Left renal pelvis (tissue), 4 donors: ENCODE measurements at places on chromosomes 11 and 22. TPM values are rescaled to one million over a fixed set of nuclear protein-coding genes. Genes with fewer than 3 reads are reported as not detected.

The GAL gene
- polyA plus RNA-seq: 1.2 TPM

DNA sequence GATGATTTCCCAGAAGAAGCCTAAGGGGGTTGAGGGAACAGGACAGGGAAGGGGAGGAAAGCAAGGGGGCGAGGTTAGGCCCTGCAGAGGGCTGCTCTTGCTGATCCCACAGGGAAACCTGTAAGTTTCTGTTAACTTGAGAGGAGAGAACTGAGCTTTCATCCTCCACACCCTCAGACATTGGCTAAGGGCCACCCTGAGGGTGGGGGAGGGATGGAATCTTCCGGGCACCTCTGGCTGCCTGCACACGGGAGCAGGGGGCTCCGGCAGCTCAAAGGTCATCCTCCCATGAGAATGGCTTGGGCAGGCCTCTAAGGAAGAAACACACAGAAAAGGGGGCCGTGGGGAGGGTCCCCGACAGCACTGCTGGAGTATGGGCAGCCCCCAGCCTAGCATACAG is 108.1 kb downstream of the TSPAN18 start:
- DNase-seq: no peak

DNA sequence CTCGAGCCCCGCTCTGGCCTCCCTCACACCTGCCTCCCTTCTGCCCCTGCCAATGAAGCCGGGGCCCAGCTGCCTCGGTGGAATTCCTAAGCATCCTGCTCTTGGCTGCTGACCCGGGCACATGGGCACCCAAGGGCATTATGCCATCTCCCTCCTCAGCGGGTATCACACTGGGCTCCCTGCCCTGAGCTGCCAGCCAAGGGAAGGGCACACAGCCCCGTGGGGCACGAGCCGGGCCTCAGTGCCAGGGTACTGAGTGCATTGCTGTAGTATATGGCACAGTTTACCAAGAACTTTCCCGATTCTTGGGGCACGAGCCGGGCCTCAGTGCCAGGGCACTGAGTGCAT is 43.8 kb upstream of the JAM3 start:
- no peak for DNase-seq

- no peak for DNase-seq
Measured at GRCh38 chr11:96311120-96311568, 31.9 kb downstream of the MAML2 start.

The TTC36 gene
- polyA plus RNA-seq: 0.93 TPM

DNA sequence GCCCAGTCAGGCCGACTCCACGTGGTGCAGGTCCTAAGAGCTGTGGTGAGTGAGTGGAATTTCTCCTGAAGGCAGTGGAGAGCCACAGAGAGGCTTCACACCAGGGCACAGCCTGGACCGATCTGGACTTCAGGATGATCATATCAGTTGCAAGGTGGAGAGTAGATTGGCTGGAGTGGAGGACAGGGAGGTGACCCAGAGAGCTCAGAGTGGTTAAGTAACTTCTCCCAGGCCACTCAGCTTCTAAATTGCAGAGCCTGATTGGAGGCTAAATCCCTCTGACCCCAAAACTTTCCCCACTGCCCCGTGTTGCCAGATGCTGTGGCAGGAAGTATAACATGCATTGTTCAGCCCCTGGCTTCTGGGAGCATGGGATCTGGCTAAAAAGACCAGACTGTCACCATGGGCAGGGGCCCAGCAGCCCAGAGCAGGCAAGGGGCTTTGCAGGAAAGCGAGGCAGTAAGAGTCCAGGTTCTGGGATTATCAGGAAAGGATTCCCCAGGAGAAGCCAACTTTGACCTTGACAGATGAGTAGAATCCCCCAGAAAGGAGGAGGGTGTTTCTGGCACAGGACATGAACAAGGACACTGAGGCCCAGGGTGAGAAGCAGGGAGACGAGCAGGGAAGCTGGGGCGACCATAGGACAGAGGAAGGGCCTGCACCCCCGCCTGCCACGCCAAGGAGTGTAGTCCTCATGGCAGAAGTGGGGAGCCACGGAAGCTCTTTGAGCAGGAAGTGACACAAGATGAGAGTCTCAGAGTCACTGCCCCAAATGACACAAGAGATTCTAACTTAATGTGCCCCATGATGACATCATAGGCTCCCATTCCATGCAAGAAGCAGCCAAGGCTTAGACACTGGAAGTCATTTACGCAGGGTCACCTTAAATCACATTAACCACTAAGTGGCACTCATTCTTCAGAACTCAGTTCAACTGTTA is 4.8 kb downstream of the SLC35C1 start:
- DNase-seq: no peak

GRCh38 chr22:24108073-24108472 is 73.2 kb upstream of the SUSD2 start:
- DNase-seq: no peak

The TRMT2A gene
- 45.6 TPM for polyA plus RNA-seq

GRCh38 chr11:22566293-22566692 is 59.3 kb downstream of the FANCF start:
- DNase-seq: no peak

DNA sequence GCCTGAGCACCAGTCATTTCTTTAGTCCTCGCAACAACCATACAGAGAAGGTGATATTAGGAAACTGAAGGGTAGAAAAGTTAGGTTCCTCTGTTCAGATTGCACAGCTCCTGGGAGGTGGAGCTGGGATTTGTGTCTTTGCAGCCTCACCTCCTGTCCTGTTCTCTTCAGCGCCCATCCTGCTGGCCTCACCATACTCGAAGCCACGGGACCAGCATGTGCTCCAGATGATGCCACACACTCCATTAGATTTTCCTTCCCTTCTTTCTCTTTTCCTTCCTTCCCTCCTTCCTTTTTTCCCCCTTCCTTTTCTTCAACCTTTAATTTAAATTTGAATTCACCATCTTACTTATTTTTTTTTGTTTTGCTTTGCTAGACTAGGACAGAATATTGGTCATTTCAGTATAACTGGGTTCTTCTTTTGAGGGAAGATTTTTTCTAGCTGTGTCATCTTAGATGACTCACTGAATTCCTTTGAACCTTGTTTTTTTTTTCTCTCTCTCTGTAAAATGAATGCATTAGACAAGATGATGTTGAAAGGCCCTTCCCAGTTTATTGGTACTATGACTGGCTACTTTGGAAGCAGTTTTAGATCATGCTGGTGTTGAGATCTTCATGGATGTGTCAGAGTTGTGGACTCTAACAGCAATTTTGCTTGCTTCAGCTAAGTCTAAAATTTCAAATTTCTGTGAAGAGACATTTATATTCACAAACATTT is 662.5 kb upstream of the TENM4 start:
- no peak for DNase-seq

The FGF3 gene
- not detected for polyA plus RNA-seq

- DNase-seq: no peak
Measured at GRCh38 chr11:35040221-35040942, 98.6 kb upstream of the CD44 start.

GRCh38 chr22:28333088-28333487 is 346.6 kb downstream of the TTC28 start:
- DNase-seq: no peak

- DNase-seq: no peak
Measured at GRCh38 chr11:68950270-68950669, 30.5 kb downstream of the MRGPRD start.

DNA sequence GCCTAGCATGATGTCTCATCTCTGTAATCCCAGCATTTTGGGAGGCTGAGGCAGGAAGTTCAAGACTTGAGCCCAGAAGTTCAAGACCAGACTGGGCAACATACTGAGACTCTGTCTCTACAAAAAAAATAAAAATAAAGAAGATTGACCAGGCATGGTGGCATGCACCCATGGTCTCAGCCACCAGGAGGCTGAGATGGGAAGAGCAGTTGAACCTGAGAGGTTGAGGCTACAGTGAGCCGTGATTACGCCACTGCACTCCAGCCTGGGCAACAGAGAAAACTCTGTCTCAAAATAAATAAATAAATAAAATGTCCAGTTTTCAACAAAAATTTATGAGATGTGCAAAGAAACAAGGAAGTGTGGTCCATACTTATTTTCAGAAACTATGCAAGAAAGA is 28.3 kb downstream of the EFCAB6 start:
- DNase-seq: no peak

The HEPHL1 gene
- polyA plus RNA-seq: 0.21 TPM

DNA sequence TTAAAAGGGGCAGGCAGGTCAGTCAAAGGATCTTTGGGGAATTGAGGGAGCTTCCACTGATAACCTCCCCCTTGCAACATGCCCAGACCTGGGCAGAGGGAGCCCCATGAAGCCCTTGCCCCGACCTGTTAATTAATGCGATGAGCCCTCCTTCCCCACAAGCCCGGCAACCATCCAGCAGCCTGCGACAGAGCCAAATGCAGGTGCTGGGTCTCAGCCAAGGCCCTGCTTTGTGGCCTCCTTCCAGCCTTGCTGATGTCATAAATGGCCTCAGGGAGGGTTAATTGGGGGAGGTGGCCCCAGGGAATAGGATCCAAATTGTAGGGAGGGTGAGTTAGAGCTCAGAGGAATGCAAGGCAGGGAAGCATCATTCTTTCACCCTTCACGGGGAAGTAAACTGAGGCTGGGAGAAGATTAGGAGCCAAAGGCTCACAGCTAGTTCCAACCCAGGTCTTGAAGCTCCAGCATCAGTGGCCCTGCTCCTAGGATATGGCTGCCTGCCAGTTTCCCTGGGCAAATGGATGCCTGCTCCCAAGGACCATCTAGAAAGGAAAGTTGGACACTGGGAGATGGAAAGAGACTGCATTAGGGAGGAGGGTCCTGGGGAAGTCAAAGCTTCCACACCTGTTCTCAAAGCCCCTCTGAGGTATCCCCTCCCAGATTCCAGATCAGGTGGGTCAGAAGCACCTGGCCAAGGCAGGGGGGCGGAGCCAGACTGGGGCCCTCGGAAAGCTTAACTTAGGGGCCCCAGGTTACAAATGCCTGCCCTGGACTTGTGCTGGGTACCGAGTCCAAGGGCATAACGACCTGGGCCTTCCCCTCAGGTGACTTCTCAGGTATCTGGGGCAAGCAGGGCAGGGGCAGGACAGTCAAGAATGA is 34.1 kb downstream of the LMO1 start:
- no peak for DNase-seq

The SCN3B gene
- 1.4 TPM for polyA plus RNA-seq

GRCh38 chr11:36395978-36396736 is 100.1 kb downstream of the PRR5L start:
- DNase-seq: no peak

- DNase-seq: no peak
Measured at GRCh38 chr11:44539971-44540370, 25.5 kb upstream of the CD82 start.

DNA sequence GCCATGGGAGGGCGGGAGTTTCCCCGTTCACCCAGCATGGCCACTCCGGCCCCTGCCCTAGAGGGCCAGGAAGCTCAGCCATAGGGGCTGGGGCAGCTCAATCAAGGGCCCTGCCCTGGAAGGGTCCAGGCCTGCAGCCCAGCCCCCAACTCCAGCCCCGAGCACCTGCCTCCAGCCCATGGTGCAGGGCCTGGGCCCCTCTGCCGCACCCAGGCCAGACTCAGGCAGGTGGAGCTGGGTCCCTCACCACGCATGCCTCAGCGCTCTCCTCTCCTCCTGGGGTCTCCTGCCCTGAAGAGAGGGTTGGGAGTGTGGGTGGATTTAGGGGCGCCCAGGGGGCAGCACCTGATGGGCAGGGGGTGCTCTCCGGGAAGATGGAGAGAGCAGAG is 13.1 kb downstream of the MLC1 start:
- DNase-seq: no peak

GRCh38 chr11:64095273-64095817 is 59.6 kb downstream of the FLRT1 start:
- no peak for DNase-seq

DNA sequence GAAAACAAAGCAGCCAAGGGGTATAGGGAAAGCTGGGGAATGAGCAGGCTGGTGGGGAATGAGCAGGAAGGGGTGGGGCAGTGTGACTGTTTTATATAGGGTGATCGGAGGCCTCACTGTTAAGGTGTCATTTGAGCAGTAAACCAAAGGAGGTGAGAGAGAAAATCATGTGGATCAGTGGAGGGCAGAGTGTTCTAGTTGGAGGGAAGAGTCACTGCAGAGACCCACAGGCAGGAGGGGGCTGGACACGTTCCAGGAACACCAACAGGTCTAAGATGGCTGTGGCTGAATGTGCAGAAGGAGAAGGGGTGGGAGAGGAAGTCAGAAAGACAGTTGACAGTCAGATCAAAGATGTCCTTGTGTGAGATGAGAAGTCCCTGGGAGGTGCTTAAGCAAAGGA is 103.8 kb downstream of the ENTHD1 start:
- DNase-seq: no peak

The SLC6A5 gene
- polyA plus RNA-seq: 0.21 TPM

DNA sequence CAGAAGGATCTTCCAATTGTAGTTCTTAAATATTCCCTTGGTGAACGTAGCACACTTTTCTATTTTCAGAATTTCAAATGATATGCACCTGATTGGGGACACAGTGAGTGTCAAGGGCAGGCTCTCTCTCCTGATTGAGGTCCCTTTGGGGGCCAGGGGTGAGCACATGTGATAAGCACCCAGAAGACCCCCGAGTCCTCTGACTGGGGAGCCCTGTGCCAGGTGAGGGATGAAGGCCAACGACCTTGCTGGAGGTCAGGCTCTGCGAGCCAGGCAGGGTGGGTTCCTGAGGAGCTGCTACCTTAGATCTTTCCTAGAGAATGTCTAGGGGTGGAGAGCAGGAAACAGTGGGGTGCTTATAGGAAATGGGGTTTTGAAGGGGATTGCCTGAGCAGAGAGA is 1253.9 kb downstream of the BRD1 start:
- no peak for DNase-seq

The TP53AIP1 gene
- 0.08 TPM for polyA plus RNA-seq

DNA sequence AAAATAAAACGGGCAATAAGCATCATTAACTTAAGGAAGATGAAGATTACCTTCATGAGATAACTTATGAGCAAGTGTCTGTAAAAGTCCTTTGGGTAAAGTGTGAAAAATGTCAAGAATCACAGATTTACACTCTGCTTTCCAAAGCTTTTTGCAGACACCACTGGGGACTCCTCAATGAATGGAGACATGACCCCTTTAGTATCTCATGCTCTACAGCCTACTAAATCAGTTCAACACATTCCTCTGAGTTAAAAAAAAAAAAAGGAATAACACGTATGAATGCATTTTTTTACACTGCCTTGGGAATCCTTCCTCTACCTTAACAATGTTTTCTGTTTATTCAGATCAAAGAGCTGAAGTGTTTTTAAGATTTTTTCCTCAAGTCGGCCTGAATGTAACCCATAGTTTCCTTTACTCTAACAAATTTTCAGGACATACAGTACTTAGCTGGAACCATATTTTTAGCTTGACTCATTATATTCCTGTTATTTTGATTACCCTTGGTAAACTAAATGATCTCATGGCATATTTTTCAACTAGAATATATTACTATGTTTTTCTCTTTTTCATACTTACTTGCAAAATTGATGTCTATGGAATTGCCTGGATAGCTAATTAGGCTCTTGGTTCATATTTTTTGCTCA is 25.9 kb upstream of the RAB30 start:
- no peak for DNase-seq

DNA sequence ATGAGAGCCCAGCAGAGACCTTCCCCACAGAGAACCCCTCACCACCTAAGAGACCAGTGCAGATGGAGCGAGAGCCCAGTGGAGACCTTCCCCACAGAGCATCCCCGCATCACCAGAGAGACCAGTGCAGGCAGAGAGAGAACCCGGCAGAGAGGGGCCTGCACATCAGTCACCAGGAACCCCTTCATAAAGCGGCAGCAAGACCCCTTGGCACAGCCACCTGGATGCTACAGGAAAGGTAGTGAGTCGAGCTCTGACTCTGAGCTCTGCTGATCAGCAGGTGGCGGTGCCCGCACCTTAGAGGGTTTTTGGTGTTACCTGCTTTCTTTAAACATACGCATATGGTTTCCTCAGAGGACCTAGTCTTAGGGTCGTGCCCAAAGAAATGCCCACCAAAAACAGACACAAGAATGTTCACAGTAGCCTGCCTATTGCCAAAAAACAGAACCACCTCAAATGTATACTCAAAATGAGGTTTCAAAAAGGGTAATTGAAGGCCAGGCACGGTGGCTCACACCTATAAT is 678.7 kb downstream of the BRD1 start:
- DNase-seq: no peak
